Activated CD8-positive, alpha-beta memory T cell treated with anti-CD3 and anti-CD28 coated beads for 48 hours (primary cell): ENCODE measurements at places on chromosomes 12 and 14.

DNA sequence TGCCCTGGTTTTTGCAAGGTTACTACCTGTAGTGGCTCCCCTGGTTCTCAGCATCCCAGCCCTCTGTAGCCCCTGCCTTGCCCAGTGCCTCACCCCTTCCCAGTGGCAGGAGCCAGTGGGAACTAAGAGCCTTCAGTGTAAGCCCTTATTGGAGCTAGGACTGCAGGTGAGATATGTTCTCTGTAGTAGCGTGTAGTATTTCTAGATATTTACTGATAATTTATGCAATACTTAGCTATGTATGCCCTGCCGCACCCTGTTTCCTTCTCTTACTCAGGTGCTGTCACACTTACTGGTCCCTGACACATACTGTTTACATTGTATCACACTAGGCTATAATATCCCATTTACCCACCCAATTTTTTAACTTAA is 3.6 kb downstream of the BMAL2 start:
- no peak for DNase-seq

- DNase-seq, result no peak
Observed at GRCh38 chr12:25491396-25492325, 61.4 kb downstream of the LMNTD1 start.

- no peak for DNase-seq
Observed at GRCh38 chr12:95460896-95461295, 13.1 kb upstream of the METAP2 start.

DNA sequence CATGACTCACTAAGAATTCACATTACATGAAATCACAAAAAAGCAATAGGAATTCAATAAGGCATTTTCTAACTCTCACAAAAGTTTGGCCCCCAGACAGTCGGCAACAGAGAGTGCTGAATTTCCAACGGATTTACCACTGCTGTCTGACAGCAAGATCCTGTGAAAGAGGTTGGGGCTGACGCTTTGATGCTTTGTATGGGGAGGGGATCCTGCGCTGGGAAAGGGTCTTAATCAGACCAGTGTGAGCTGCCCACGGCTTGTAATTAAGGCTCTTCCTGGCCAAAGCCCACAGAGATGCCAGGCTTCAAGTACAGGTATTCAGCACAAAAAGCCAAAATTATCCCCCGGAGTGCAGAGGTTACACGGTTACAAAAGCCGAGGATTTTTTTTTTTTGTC is 66.8 kb upstream of the TMCC3 start:
- no peak for DNase-seq

DNA sequence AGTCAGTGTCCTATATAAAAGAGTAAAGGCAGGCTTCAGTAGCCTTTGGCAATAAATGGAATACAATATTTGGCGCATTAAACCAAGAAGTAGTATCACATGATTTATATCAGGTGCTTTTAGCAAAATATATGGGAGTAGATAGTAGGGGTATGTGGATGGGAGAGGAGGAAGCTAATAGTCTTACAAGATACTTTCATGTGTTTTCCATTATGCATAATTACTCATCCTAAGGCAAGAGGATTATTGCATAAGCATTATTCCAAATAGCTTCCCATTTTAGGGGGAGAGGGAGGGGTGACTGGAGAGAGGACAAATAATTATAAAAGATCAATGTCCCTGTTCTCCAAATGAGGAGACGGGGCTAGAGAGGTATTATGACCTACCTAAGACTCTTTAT is 104.3 kb downstream of the DUSP6 start:
- no peak for DNase-seq

- no peak for DNase-seq
Observed at GRCh38 chr12:87931812-87932211, 97.4 kb downstream of the C12orf50 start.

DNA sequence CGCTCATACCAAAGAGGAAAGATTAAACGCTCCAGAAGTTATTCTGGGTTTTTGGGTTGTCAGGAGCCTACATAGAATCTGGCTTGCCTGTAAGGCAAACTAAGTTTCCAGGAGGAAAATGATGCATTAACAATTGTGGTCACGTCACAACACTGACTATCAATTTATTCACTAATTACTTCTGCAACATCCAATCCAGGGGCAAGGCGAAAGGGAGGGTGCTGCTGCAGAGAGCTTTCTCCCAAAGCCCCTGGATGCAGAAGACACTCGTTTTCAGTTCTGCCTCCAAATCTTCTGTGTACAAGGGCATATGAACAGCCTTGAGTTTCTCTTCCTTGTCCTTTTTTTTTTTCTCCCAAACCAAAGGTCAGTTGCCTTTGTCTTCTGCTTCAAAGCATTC is 10.5 kb upstream of the SRRM4 start:
- no peak for DNase-seq

DNA sequence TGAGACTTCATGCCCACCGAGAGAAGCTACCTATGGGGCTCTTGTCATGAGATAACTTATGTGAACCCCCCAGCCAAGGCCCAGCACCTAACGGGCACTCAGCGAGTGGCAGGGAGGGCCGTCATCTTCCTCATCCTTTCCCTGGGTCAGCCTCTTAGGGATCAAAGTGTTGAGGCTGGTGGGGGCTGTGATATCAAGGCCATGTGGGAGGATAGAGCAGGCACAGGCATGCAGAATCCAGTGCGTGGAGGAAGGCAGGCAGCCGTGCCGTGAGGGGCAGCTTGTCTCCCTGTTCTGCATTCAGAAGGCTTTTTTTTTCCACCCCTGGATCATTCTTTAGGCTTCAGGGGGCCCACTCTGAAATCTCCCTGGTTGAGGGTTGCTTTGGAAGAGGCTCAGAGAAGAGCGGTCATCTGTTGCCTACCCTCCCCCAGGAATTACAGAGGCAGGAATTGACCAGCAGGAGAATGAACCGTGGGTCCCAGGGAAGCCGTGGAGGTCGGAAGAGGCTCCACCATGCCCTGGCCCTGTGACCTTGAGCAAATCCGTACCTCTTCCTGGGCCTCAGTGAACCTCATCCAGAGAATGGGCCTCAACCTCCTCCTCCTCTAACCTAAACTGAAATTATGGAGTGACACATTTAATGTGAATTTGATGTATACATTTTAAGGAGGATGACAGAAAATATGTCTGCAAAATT is 62.8 kb downstream of the BEGAIN start:
- no peak for DNase-seq

GRCh38 chr12:106645074-106645421 is 62.2 kb downstream of the RFX4 start:
- no peak for DNase-seq

GRCh38 chr12:13243516-13244070 is 47.1 kb downstream of the EMP1 start:
- no peak for DNase-seq
